Effector CD8-positive, alpha-beta T cell (primary cell): ENCODE measurements at places on chromosomes 5 and 9.

GRCh38 chr5:10046676-10047075, 203.0 kb downstream of the ATPSCKMT start:
- DNase-seq, result no peak

DNA sequence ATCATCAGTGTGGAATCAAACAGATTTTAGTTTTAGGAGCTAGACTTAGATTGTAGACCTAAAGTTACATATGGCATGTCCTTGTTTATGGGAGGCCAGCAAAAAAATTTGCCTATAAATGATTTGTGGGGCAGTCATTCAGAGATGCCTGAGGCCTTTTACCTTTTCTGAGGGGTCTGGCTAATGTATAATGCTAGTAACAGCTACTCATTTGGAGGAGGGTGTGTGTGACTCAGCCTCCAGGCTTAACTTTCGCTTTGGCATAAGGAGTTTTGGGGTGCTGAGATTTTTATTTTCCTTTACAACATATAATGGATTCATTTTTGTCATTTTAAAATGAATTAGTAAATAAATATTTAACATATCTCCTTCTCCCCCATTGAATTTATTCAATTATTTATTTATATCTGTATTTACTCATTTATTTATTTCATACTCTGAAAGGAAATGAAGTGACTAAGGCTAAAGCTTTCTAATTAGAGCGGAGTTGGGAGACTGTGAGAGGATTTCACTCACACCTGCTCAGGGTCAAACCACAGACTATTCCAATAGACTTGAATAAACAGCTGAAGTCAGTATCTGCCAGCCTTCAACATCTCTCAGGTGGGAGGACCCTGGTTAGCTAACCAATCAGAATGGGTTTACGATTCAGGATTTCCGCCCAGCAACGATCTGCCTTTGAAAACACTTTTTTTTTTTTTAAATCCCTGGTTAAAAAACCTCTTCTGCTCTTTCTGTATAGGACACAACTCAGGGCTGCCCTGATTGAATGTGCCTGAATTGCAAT, 487.5 kb upstream of the SGCD start:
- no peak for DNase-seq

GRCh38 chr5:137393196-137393993, 105.7 kb downstream of the SPOCK1 start:
- no peak for DNase-seq

- DNase-seq, result no peak
These were observed 50.9 kb upstream of the TUT7 start for GRCh38 chr9:86405086-86405491.

DNA sequence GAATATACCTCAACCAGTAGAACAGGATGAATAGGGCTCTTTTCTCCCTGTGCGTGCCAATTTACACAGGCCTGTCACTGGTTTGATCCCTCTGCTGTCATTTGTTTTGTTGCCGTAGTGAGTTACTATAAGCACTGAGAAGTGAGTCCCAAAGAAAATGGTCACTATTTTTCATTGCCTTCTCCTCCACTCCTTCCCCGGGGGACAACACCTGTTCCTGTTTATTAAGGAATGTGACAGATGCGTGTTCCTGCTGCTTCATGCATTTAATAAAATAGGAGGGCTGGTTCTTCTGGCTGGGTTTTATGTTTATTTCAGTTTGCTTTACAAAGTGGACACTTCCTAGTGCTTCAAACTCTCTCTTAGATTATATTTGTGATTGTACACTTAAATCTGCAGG, 6.4 kb downstream of the THBS4 start:
- DNase-seq, result no peak

DNA sequence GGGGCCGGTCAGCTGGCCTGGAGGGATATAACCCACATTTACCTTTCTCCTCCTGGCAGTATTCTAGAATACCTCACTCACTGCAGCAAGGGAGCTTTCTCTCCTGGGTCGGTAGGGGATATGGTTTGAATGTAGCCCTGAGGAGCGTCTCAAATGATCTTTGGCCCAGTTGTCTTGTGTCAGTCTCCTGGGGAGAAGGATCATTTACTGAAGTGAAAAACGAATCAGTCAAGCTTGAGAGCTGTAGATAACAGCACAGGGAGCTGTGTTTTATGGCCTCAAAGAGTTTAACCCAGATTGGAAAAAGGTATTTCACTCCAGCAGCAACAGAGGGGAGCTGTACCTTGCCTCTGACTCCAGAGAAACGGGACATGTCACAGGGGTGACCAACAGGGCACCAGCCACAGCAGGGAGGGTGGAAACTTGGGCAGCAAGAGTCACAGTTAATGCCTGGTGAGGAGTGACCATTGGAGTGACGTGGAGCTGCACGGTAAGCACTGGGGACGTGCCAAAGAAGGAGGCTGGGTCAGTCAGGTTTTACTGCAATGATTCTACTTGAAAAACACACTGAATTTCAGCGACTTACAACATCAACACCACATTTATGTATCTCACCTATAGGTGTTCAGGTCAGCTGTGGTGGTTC, 29.8 kb upstream of the ZFR start:
- DNase-seq, result no peak

DNA sequence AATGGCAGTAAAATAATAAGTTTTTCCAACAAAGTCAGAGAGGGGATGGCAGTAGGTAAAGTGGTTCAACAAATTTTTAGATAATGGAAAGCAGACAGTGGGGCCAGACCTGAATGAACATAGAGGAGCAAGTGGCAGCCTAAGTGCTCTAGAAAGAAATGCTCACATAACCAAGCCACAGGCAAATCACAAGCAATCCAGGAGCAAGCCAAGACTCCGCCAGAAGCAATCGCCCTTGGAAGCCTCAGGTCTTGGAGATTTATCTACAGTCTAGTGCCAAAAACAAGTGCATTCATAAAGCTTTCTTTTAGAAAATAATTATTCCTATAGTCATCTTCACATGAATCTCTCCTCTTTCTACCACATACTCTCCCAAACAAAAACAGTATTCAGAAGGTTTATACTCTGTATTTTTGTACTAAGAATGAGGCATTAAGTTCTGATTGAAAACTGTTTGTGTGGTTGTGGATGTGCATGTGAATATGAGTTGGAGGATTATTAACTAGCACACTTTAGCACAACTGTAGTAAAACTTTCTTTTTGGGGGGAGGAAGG, 375.5 kb downstream of the CDH9 start:
- DNase-seq, result no peak

DNA sequence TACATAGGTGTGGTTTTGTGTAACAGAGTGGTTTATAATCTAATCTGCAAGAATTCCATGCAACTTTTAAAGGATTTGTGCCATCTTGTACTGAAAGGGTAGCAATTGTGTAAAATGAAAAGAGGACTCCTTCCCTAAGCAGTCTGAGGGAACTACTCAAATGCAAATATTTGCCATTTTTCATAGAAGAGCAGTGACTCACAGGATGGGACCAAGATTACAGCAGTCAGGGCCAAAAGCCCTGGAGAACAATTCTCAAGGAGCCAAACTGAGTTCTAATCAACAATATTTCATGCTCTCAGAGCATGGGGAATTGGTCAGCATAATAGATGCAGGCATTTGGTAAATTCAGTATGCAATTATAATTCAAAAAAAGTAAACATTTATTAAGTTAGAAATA, 495.8 kb downstream of the CHSY3 start:
- no peak for DNase-seq

- DNase-seq, result no peak
These were observed 43.3 kb downstream of the PUM3 start for GRCh38 chr9:2800394-2801179.

DNA sequence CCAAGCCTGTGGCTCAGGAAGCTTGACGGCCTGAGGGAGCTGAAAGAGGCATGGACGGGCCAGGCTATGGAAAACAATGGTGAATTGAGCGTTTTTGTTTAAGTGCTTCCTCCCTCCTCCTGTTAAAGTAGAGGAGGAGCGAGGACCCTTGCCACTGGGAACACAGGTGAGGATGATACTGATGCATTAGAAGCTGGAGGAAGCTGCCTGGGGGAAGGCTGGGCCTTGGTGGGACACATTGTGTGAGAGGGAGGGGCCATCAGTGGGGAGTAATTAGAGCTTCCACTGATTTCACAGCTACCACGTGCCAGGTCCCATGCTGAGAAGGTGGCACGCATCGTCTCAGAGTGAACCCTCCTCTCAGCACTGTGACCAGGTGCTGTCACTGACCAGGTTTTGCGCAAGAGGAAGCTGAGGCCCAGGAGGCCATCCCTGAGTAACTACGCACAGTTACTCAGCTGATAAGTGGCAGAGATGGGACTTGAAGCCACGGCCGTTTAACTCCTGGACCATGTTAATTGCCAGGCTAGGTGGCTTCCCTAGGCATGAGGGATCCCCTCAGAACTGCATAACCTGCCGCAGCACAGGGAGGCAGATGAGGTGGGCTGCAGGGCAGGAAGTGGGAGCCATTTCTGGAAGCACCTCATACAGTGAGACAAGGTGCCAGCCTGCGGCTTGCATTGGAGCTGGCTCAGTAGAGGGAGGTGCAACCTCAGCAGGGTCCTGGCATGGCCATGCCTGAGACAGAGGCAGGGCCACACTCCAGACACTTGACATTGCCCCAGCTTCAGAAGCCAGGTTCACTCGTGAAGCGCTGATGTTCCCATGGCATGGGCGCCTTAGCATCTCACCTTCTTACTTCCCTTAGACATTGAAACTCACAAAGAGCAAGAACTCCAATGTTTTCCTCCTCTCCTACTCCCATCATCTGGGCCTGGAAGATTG, 195.3 kb upstream of the MVB12B start:
- no peak for DNase-seq

DNA sequence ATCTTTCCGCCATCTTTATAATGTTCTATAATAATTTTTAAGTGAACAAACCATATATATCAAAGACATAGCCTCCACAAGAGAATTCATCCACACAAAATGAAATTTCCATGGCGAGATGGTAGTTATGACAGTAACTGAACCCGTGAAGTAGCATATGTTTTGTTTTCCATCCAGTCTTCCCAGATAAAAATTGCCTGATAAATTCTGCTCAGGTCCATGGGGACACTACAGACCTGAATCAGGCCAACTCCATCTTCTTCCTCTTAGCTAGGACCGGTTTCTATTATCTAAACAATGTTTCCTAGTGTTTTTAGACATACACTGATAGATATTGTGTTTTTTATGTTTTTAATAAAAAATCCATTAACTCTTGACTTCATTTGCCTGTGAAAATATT, 235.7 kb downstream of the PLK2 start:
- no peak for DNase-seq

GRCh38 chr5:123157791-123158581, 68.9 kb downstream of the PRDM6 start:
- no peak for DNase-seq

DNA sequence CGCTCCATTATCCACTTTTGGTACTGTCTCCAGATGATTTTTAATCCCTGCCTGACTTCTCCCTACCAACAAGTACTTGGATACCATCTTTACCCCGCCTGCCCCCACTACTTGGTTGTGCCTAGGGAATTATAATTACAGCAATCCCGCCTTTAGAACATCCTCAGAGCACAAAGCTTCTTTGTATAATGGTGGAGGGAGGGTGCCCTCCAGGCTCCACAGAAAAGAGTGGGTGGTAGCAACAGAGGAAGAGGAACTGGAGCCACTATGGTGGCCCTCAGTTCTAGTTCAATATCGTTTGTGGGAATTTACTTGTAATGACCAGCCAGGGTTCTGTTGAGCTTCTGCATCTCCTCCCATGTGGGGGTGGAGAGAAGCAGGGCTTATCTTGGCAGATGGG, 79.0 kb upstream of the RNF38 start:
- no peak for DNase-seq

DNA sequence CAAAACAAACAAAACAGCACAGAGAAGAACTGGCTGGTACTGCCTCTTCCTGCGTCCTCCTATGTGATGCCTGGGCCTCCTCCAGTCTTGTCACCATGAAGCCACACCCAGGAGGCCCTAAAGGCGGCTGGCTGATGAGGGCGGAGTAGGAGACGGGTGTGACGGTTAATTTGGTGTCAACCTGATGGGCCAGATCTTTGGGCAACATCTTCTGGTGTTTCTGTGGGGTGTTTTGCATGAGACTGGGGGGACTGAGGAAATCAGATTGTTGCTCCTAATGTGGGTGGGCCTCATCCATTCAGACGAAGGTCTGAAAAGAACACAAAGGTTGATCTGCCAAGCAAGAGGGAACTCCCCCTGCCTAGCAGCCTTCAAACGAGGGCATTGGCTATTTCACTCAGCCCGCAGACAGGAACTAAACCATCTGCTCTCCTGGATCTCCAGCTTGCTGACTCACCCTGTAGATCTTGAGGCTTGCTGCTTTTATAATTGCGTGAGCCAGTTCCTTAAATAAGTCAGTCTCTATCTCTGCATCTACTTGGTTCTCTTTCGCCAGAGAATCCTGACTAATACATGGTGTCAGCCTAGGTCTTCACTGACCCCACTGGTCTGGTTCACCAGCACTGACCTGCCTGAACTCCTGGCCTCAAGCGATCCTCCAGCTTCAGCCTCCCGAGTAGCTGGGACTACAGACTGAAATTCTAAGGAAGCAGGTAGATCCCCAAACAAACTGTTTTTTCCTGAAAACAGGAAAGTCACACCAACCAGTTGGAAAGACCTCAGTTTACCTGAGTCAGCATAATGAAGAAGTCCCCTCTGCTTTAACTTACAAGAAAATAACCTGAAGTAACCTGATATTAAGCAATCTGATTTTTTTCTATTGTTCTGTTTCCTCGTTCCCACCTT, 12.8 kb upstream of the ZFP62 start:
- DNase-seq, result no peak

- no peak for DNase-seq
These were observed 15.2 kb downstream of the CSNK1G3 start for GRCh38 chr5:123527190-123527589.
